Transverse colon (tissue), 4 donors: ENCODE measurements at places on chromosomes 16 and 17.

DNA sequence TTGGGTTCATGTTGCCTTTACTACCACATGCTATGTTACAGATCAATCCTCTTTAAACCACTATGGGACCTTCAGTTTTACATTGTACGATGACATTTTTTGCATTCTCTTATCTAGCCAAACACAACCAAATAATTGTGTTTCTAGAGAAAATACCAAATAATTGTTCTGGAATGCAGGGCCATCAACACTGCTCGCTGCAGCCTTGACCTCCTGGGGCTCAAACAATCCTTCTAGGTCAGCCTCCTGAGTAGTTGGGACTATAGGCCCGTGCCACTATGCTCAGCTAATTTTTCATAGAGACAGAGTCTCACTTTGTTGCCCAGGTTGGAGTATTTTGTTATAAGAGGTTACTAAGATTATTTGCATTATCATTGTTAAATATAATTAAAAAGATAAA, 237.5 kb upstream of the PMFBP1 start:
- no peak for DNase-seq

- DNase-seq = no peak
These were observed 191.5 kb upstream of the RPL38 start for GRCh38 chr17:74011966-74012365.

GRCh38 chr16:81495321-81496234, 51.0 kb downstream of the CMIP start:
- DNase-seq = peak; percentile 35

DNA sequence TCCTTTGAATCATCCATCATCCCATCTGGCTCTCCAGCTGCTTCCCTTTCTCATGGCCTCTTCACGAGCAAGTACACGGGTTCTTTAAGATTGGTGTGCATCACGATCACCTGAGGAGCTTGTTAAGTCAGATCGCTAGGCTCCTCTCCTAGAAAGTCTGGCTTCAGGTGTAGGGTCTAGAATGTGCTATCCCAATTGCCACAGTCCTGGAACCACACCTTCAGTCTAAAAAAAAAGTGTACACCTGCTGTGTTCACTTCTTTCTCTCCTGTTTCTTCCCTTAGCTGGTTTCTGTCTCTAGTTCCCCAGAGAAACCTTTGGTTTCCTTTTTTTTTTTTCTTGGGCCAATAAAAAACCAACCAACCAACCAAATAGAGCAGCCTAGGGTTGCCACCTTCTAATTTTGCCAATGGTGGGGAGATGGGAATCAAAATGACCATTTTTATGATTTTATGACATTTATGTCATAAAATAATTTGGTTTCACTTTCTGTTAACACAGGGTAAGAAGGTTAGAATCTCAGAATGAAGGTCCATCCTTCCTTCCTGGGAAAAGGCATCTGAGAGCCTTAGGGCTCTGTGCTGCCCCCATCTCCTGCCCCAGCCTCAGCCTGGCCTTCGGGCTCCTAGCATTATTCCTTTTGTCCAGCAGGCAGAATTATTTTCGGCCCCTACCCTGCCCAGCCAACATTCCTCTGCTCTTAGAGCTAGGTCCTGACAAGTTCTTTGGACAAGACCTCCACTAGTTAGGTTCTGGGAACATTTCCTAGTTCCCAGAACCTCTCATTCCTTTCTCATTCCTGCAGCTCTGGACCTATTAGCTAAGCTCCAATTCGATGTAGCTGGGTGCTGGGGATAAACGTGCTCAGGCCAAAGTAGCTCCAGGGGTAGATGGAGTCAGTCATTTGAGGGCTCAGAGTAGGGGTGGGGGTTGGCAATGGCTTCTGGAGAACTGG, 1.9 kb upstream of the GGT6 start:
- DNase-seq = no peak

- DNase-seq = no peak
These were observed 32.4 kb downstream of the KCNJ16 start for GRCh38 chr17:70107441-70107840.

GRCh38 chr17:17750881-17751280, 69.6 kb downstream of the RAI1 start:
- DNase-seq = peak; percentile 29

DNA sequence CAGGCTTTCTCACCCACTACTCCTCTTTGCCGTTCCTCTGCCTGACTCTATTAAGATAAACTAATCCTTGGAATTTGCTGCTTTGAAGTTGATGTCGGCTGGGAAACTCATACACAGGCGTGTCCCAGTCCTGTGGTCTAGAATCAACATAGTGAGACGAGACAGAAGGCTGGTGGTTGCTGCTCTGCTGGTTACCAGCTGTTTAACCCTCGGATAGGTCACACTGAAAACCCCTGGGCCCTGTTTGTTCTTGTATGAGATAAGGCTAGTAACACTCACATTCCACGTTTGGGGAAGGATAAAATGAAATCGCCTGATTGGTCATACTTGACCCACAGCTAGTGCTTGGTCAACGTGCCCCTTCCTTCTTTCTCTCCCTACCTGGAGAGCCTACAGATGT, 517.0 kb downstream of the CDH13 start:
- peak; percentile 9 for DNase-seq

DNA sequence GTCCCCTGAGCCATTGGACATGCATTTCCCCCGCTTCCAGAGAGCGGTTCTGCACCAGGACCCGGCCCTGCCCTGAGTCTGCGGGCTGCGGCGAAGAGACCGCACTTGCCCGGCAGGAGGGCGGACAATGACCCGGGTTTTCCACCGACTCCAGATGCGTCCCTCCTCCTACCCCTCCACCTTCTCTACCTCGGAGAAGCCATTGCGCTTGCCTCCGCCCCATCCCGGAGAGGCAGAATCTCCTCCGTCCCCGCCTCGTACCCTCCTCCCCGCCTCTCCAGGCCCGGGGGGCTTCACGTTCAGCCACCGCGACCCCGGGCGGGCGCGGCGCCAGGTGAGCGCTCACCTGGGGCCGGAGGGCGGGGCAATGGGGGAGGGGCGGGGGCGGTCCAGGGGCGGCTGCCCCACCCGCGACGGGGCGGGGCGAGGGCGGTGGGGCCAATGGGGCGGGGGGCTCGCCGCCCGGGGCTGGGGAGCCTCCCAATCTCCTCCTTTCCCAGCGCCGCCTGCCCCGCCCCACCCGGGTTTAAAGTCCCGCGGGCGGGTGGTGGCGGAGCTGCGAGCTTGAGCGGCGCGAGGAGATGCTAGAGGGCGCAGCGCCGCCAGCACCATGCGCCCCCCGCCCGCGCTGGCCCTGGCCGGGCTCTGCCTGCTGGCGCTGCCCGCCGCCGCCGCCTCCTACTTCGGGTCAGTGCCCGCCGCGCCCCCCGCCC, at the start of gene WNT9B:
Gene WNT9B, plus strand, starts transcription at position 555 of the 713 bp plus-strand sequence. Its CDS starts 56 bp downstream, at position 611.
- peak; percentile 75 for DNase-seq

- no peak for DNase-seq
These were observed 67.1 kb downstream of the MGAT5B start for GRCh38 chr17:76935331-76935730.

DNA sequence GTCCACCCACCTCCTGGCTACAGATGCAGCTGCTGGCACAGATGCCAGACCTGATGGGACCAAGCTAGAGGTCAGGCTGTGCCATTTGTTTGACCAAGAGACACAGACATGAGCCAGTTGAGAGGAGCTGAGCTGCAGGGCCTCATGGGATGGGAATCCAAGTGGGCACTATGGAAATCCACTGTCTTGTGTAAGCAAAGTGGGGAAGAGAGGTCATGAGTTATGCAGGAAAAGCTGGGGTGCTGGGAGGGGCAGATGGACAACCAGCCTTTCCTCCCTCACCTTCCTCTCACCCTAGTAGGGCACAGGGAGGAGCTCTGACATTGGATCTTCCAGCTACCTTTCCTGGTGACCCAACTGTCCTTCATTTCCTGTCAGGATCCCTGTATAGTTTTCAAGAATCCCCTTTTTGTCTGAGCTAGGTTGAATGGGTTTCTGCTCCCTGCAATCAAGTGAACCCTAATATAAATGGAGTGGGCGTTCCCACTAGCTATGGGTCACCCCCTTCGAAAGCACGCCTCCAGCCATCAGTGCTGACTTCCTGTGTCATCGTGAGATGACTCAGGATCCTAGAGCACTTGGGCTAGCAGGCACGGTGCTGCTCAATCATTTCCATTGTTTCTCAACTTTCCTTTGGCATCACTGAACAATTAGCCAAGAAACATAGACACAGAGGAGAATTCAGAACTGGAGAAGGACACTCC, 13.6 kb downstream of the ATPAF2 start:
- no peak for DNase-seq

DNA sequence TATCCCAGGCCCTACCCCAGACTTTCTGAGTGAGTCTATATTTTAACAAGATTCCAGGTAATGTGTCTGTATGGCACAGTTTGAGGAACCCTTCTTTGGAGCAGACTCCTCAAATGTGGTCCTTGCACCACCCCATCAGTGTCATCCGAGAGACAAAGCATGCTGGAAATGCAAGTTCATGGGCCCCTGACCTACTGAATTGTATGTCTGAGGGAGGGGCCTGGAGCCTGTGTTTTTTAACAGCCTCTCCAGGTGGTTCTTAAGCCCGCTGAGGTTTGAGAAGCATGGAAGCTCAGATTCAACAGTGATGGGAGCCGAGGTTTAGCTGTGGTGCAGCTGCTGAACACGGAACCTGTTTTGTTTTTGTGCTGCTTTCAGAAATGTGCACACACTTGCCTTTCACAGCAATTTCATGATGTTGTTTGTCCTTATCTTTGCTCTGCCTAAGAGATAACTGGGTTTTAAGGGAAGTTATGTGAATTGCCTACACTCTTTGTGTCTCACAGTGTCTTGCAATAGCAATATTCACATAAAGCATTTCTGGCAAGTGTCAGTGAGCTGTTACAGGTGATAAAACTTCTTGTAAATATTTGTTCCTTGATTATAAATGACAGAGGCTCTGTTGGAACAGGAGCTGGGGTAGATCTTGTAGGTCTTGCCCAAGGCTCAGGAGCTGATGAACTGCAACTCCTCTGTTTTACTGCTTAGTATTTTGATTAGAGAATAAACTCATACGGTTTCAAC, 32.0 kb upstream of the IL34 start:
- no peak for DNase-seq

GRCh38 chr17:48290378-48290777, 139.6 kb downstream of the SKAP1 start:
- DNase-seq = no peak

GRCh38 chr16:86509759-86510464, 415 bp upstream of the FOXF1 start:
- DNase-seq = peak; percentile 73

GRCh38 chr16:49282690-49283375, 1.2 kb upstream of the CBLN1 start:
- no peak for DNase-seq
